ACHN (cell line): ENCODE measurements at places on chromosomes 3 and 15.

DNA sequence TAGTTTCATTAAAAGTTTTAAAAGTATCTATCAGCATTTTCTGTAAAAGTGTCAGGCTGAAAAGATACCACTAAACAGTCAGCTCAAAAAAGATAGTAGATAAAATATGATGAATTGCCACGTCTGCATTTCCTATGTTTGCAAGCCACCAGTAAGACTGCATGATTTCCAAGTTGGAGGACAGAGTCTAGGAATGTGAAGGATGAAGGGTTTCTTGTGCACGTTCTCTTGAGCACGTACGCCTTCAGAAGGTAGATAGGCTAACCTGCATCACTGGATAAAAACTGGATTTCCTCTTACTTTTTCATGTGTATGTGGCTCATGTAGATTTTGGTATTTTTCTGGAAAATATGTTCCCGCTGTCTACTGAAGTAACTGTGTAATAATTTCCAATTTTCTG, 9.9 kb upstream of the SEMA6D start:
- DNase-seq = no peak

DNA sequence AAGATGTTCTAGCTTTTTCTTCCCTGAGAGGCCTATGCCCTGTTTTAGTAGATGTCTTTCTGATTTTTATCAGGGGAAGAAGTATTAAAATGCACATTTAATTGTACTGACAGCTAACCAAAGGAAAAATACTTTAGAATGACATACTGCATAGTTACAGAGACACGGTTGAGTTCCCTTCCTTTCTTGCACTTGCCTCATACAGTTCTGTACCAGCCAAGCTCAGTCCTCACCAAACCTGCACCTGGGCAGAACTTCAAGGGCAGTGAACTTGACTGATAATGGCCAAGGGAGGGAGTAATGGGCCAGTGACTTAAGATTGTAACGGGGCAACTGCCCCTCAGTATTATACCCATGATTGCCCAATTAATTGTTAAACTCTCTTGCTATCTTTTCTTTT, 34.1 kb upstream of the RASGRP1 start:
- no peak for DNase-seq

DNA sequence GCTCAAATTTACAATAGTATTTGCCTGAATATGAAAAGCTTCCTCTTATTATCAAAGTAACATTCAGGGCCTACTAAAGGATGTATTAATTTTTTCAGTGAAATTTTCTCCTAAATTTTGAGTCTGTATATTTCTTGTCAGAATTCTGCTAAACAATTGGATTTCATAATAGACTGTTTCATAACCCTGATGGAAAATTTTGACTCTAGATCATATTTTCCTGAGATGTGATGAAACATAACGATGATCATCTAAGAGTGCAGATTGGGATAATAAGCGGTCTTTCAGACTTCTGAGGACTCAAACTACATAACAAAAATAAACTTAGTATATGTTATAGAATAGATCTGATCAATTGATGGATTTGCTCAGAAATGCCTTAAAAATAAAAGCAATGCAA, 574.5 kb upstream of the TBL1XR1 start:
- DNase-seq = no peak

DNA sequence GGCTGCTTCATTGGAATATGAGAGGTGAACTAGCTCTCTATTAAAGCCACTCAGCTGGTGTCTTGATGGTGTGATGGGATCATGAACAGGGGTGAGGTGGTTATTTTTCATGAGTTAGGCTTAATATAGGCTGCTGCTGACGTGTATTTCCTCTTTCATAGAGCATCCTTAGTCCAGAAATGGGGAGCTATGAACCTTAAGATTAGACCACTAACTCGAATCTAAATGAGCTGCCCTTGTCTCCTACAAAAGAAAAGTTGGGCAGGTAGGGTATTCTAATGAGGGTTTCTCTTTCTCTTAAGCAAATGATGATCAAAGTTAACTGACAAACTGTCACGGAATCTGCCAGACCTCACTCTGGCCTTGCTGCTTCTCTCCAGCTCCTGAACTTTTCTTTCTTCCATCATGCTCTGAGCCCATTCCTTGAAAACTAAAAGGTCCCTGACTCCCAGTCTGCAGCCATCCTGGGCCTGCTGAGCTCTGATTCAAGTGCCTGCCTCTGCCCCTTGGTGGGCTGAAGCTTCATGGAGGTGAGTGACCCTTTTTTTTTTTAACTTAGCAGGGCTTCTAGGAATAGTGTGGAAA, at the start of gene TRIM69:
TRIM69 (plus strand) TSS at position 348 of the 585 bp plus-strand sequence; CDS start at position 525, 177 bp downstream.
- no peak for DNase-seq

- DNase-seq = no peak
These were observed 21.7 kb downstream of the KIF7 start for GRCh38 chr15:89633585-89633984.
